ENCODE measurements at places on chromosomes 5 and 9.

DNA sequence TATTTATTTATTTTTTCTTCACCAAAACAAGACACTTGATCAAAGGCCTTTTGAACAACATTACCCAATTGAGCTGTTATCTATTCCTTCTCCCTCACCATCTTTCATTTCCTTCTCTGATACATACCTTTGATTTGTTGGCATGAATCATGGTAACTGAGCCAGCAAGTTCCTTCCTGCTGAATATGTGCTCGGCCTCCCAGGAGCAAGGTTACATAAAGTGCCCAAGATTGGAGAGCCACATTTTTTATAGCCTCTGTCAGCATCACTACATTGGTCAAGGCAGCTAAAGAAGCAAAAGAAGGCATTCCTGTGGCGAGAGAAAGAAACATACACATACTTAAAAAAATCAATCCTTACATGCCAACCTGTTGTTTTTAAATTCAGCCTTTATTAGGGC lies 369.6 kb downstream of the CYLC2 start:
- DNase-seq = no peak

GRCh38 chr5:138138949-138139780 lies at the start of gene NME5:
Gene NME5, minus strand, starts transcription at chr5:138139428. Its CDS starts 648 bp downstream, at chr5:138138780.
- DNase-seq = peak; percentile 40

GRCh38 chr9:73434826-73435225 lies 283.2 kb downstream of the ANXA1 start:
- DNase-seq = no peak

- no peak for DNase-seq
Measured at GRCh38 chr9:128643519-128644300, 12.9 kb downstream of the DYNC2I2 start.

- no peak for DNase-seq
Measured at GRCh38 chr5:159249158-159249557, 13.9 kb upstream of the UBLCP1 start.

DNA sequence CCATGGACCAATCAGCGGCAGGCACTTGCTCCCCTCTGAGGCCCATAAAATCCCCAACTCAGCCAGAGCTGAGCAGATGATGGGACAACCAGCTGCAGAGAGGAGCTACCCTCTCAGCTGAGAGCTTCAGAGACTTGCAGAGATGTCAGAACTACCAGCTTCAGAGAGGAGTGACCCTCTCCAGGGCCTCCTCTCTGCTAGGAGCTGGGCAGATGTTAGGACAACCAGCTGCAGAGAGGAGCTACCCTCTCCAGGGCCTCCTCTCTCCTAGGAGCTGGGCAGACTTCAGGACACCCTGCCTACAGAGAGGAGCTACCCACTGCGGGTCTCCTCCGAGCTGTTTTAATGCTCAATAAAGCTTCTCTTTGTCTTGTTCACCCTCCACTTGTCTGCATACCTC lies 3.0 kb upstream of the AUH start:
- no peak for DNase-seq

DNA sequence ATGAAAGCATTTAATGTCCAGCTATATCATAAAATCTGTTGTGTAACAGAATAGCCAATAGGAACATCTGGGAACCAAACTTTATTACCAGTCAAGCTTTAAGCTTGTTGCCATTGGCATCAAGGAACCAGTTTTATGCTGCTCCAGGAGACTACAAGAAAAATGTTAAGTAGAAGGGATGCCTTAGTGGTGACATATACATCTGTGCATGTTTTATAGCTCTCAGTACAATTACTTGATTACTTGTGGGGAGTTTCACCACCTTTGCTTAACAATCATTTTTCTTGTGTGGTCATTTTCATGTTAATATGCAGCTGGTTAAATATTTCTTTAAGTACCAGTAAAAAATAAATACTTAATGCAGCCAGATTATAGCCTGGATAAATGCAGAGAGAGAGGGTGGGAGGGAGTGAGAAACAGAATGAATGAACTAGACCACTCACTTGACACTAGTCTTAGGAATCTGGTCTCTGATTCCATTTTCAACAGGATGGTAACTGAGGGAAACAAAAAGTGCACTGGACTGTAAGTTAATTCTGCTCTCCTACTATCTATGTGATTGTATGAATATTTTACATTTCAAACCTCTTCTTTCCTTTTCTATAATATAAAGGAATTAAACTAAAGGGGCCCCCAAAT lies 35.7 kb upstream of the LURAP1L start:
- DNase-seq = no peak

DNA sequence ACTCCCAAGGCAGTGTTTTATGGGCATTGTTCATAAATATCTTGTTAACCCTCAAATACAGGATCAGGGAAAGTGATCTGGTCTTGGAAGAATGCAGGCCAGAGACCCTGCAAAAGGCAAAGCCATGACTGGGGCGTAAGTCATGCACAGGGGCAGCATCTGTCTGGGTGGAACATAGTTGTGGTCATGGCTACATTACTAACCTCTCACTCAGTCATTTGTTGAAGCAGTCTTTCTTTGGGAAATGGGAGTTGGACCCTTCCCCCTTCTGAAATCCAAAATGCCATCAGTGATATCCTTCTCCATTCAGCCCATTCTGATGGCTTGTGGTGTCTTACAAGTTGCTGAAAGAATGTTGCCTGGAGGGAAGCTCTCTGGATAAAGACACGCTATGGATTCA lies 68.1 kb downstream of the GDNF start:
- DNase-seq = peak; percentile 99

- DNase-seq = no peak
Measured at GRCh38 chr9:124652203-124652602, 118.9 kb downstream of the NR6A1 start.

DNA sequence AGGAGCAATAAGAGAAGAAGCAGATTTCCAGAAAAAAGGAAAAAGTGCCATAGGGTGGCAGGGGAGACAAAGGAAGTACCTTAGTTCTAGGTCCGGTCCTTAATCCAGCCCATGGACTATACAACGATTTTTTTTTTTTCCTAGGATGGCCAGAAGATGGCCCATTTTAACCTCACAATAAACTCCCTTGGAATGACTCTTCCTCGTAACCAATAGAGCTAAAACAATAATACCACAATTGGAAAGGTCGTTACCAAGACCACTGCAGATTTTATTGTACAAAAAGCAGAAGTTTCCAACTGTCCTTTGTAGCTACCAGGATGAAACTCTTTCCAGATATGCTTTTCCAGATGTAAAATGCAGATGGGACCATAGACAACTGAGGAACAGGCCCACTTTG lies 34.4 kb upstream of the SSBP2 start:
- DNase-seq = no peak

GRCh38 chr5:88952344-88952743 lies 69.4 kb upstream of the MEF2C start:
- DNase-seq = peak; percentile 82
